ENCODE measurements at places on chromosomes 1 and 21.
A peak's percentile ranks its signal among the peaks of the same experiment; 100 is the strongest.

- no peak for DNase-seq
Measured at GRCh38 chr1:167122568-167122967, 28.7 kb downstream of the STYXL2 start.

GRCh38 chr1:167272369-167272957, 51.8 kb downstream of the POU2F1 start:
- no peak for DNase-seq

DNA sequence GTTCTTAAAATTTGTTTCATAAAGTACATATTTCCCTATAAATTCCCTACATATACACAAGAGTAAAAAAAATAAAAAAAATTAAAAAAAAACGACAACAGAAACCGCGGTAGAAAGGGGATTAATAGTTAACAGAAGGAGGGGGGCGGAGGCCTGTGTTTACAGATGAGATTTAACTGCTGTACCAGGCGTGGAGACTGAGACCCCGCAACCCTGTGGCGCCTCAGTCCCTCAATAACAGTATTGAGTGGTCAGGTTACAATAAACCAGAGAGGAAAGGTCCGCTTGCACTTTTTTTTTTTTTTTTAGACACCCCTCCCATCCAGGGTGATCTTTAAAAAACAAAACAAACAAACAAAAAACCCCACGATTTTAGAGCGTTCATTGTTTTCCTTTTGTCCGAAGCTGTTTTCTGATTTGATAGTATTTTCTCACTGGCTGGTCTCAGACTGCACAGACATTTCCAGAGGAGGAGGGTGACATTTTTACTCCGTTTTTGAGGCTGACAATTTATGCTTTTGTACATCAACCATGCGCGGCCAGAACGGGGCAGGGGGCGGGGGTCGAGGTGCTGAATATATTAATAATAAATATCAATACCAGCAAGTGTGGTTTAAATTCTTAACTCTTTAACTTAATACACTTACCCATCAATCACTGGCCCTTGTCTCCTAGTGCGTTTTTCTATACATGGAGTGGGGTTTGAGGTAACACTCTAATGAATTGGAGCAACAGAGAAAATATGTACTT, 1223.9 kb downstream of the BRINP3 start:
- DNase-seq, result no peak

- DNase-seq, result no peak
Measured at GRCh38 chr1:25183126-25183980, 48.9 kb downstream of the SYF2 start.

DNA sequence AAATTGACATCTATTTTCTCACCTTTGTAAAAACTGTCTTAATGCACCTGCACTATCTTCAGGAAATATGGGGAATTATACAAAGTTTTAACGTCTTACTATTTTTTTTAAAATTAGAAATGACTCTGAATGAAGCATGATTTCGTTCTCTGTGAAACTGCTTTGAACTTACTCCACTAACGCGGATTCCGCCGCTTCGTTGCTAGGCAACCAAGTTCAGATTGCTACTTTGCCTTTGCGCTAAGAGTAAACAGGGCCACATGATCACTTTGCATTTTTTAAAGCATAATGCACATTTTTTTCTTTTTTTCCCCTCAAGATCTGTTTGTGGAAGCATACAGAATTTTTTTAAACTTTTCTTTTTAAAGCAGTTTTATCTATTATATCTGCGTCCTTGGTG, 690.5 kb downstream of the BRINP3 start:
- no peak for DNase-seq

- peak; percentile 28 for DNase-seq
Measured at GRCh38 chr1:157335056-157335455, 196.9 kb upstream of the ETV3 start.

- no peak for DNase-seq
Measured at GRCh38 chr1:5646486-5647149, 345.6 kb downstream of the NPHP4 start.

DNA sequence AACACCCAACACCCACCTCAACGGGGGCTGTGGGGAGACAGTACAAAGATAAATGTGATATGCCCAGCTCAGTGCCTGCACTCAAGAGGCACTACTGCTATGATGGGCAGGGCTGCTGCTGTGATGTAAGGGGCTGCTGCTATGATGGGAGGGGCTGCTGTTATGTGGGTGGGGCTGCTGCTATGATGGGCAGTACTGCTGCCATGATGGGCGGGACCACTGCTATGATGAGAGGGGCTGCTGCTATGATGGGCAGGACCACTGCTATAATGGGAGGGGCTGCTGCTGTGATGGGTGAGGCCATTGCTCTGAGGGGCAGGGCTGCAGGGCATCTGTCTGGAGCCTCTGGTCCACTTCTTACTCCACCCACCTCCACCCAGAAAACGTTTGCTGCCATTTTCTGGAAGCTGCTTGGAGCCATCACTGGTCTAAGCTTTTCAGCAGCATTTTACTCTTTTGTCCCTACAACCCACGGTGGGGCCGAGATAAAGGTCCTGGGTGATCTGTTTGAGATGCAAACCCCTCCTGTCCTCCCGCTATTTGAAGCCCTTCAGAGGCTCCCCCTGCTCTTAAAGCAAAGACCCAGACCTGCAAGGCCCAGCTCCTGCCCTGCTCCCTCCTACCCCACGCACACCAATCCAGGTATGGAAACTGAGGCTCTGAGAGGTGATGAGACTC, 656.9 kb downstream of the PTPRU start:
- DNase-seq, result no peak

DNA sequence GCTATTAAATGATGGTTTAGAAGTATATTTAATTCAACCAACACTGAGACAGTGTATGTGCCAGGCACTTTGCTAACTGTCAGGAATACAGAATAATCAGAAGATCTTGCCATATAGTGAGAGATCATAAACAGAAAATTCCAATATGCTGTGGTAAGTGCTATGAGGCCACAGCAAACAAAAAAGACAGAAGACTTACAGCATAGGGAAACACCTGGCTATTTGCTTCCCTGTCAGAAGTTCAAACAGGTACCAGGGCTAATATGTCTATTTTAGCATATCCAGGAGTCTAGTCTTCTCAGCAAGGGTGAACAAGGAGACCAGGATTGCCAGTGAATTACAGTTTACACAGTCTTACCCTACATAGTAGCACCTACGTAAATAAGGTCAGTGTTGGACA, 30.4 kb downstream of the TRIT1 start:
- DNase-seq, result no peak
